T-helper 1 cell (primary cell): ENCODE measurements at places on chromosomes 3 and 15.

- no peak for DNase-seq
These were observed 210.8 kb upstream of the ROPN1 start for GRCh38 chr3:124202754-124203153.

DNA sequence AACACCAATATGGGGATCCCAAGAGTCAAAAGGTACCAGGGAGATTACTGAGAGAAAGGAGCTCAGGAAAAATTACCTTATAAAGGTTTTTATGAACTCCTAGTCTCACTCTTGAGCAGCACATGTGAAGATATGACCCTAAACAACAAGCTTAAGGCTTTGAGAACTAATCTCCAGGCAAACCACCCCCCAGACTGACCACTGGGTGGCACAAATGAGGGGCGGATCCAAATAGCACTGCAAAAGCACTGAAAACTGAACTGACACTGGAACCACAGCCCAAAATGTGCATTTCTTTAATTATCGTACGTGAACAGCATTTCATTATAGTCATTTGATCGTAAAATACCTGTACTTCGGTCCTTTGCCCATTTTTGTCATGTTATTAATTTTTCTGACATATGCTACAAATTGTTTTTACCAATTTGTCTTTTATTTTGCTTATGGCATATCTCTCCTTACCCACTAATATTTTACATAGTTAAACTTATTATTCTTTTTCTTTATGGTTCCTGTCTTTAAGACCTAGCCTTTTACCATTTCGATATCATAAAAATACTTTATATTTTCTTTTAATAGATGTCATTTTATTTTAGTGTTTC lies 31.5 kb upstream of the TFDP2 start:
- DNase-seq, result no peak

DNA sequence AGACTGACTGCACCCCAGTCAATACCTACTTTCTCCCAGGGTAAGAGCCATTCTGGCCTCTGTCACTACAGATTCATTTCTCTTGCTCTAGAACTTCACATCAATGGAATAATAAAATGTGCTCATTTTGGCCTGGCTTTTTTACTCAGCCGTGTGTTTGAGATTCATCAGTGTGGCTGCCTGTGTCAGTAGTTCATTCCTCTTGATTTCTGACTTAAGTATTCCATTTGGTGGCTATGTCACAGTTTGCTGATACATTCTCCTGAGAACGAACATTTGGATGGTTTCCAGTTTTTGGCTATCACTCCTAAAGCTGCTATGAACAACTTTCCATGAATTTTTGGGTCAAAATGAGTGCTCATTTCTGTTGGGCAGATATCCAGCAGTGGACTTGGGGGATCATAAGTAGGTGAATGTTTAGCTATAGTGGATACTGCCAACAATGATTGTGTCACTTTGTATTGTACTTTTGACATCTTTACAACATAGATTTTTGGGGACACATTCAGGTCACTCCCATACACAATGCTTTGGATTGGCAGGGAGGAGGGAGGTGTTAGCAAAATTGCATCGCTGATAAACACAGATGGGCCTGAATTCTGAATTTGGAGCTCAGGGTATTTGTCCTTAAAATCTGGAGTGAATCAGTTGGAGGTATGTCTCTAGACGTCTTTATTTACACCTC lies 19.8 kb upstream of the FAM107A start:
- DNase-seq, result no peak

- DNase-seq, result no peak
These were observed 78.4 kb downstream of the FBXL2 start for GRCh38 chr3:33355611-33356010.

GRCh38 chr3:12670365-12671119 lies 6.6 kb upstream of the RAF1 start:
- no peak for DNase-seq

DNA sequence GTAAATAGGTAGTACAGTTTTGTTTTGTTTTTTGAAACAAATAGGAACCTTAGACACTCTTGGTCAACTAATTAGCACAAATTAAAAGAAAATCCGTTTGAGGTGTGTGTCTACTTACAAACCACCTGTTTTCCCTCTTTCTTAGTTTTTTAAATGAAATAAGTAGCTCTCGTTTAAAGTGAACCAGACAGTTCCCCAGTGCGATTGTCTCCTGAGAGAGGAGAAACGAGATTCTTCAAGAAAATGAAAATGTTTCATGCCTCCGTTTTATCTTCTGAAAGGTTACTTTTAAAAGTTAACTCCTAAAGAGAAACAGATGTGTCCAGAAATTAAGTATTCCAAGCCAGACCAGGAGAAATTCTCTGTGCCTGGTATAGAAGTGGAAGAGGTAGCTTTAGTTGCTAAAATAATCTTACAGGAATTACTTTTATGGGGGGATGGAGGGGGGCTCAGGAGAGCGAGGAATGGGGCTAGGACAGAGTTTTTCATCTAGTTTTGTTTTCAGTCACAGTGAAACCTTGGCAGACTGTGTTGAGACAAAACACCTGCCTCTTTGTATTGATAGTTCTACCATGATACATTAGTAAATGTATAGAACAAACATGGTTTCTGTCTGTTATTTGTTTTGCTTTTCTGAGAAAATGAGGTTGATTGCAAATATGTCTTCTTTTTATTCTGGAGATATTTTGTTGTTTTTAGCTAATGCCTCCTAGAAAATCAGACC lies 155.1 kb upstream of the CNTN4 start:
- DNase-seq, result no peak

GRCh38 chr3:88013592-88013991 lies 45.2 kb downstream of the CGGBP1 start:
- DNase-seq, result no peak

- DNase-seq, result no peak
These were observed 4.6 kb downstream of the RBM15B start for GRCh38 chr3:51395493-51396213.

GRCh38 chr3:37519661-37520060 lies 342.0 kb upstream of the CTDSPL start:
- no peak for DNase-seq

GRCh38 chr15:51186891-51187290 lies 92.2 kb upstream of the TNFAIP8L3 start:
- no peak for DNase-seq

- no peak for DNase-seq
These were observed 451.5 kb upstream of the NECTIN3 start for GRCh38 chr3:110620118-110620517.

- DNase-seq, result no peak
These were observed 15.9 kb upstream of the DRD3 start for GRCh38 chr3:114194750-114195149.

- no peak for DNase-seq
These were observed 5.6 kb downstream of the CCDC9B start for GRCh38 chr15:40334941-40335795.
